ENCODE measurements at places on chromosomes 12 and 14.

GRCh38 chr14:93050761-93051160 is 65.0 kb downstream of the ITPK1 start:
- no peak for DNase-seq

DNA sequence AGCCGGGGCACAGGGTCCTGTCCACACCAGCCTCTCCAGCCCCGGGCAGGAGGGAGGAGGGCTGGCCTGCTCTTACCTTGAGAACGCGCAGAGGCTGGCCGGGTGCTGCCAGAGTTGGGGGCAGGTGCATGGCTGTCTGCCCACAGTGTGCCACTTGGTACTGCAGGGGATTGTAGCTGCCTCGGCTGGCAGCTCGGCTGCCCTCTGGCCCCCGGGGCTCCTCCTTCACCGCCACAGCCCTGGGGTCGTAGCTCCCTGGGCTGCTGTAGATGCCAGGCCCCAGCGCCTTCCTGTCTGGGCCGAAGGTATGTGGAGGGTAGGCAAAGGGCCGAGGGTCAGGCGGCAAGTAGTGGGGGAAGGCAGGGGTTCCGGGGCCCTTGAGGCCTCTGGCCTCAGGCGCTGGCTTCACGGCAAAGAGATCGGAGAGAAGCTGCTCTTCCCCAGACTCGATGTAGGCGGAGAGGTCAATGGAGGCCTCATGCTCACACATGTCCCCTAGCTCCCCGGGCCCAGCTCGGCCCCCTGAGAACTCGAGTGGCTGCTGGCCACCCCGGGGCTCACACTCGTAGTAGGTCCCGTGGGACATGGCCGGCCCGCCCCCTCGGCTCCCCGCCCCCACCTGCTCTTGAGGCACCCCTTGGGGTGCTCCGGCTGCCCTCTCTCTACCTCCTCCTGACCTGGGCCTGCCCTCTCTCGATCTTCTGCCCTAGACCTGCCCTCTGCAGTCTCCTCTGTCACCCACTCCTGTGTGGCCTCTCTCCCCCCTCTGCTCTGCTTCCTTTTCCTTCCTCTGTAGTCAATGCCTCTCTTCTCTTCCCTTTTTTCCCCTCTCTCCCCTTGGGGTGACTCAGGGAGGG is at the start of gene CEBPE:
Gene CEBPE (minus strand): TSS at position 750 of the 857 bp plus-strand sequence. CDS start 164 bp downstream, at position 586.
- DNase-seq, result no peak

GRCh38 chr14:102629011-102629444 is 36.6 kb downstream of the RCOR1 start:
- DNase-seq, result no peak

GRCh38 chr12:93425736-93426411 is 15.9 kb downstream of the UBE2N start:
- no peak for DNase-seq

- no peak for DNase-seq
Measured at GRCh38 chr12:2306012-2306411, 253.2 kb downstream of the CACNA1C start.

- no peak for DNase-seq
Measured at GRCh38 chr12:25730489-25731349, 177.6 kb upstream of the LMNTD1 start.

DNA sequence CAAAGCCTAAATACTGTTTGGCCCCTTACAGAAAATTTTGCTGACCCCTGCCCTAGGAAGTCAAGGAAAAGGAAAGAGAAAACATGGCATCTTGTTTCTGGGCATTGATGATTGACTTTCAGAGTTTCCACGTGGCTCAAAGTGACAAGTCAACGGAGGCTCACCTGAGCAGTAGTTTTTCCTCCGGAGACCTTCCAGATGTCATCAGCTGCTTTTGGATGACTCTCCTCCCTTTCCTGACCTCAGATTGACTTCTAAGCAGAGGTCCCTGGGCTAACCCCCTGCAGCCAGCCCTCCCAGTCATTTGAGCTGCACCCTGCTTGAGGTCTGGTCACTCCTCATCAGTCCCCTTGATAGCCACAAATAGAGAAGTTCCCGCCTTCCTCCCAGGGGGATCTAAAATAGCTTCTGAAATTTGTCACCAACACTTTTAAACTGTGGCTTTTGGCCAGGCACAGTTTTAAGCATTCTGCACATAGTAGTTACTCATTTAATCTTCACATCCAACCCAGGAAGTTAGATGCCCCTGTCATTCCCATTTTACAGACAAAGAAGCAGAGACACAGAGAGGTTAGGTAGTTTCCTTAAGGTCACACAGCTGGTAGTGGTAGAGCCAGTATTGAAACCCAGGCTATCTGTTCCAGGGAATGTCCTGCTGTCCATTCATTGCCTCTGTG is 143.4 kb downstream of the CHST11 start:
- DNase-seq, result no peak

- no peak for DNase-seq
Measured at GRCh38 chr14:71398450-71398849, 491.2 kb downstream of the PCNX1 start.

GRCh38 chr12:12896260-12896659 is 4.9 kb downstream of the GPRC5A start:
- no peak for DNase-seq

DNA sequence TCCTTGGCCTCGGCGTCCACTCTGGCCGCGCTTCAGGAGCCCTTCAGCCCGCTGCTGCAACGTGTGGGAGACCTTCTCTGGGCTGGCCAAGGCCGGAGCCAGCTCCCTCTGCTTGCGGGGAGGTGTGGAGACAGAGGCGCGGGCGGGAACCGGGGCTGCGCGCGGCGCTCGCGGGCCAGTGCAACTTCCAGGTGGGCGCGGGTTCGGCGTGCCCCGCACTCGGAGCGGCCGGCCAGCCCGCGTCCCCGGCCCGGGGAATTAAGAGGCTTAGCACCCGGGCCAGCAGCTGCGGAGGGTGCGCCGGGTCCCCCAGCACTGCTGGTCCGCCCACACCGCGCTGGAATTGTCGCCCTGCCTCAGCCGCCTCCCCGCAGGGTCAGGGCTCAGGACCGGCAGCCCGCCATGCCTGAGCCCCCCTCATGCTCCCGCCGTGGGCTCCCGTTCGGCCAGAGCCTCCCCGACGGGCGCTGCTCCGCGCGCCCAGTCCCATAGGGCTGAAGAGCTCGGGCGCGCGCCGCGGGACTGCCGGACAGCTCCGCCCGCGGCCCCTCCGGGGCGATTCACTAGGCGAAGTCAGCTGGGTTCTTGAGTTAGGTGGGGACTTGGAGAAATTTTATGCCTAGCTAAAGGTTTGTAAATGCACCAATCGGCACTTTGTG is 673.9 kb downstream of the SLC16A7 start:
- DNase-seq, result no peak

GRCh38 chr14:60651796-60652673 is 2.8 kb upstream of the SIX1 start:
- DNase-seq, result no peak

GRCh38 chr12:72203764-72204335 is 68.3 kb upstream of the TRHDE start:
- no peak for DNase-seq

GRCh38 chr12:103928682-103929045 is 1.5 kb upstream of the HSP90B1 start:
- no peak for DNase-seq

DNA sequence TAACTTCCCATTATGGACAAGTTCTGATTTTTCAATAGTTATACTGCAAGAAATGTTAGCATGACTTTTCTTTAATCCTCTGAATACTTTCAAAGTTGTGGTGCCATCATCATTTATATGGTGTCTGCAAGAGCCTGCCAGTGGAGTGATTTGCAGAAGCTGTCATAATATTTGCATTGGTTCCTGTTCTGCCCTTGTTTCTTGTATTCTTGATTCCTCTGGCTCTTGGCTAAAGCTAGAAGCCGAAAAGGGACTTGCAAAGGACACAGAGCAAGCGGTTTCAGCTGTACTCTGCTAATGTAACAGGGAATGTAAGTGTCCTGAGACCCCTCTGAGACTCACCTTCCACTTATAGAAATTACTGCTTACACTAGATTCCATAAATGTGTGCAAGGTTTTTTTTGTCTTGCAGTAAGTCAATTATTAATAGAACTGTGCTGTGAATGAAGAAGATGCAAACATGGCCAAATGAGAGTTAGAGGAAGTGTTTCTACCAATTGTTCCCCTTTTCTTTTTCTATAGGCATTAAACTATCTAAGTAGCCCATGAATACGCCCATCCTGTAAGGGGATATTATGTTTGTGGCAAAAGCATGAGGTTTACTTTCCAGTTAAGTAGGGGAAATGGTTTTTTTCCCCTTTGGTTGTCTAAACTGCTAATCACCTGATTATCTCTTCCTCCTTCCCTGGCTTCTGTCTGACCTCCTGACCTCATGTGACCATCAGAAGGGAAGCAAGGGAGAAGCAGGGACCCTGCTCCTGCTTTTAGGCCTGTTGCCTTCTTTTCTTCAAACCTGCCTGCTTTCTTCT is 5.3 kb downstream of the DYRK4 start:
- no peak for DNase-seq

GRCh38 chr14:65910108-65910786 is 497.7 kb downstream of the FUT8 start:
- no peak for DNase-seq

DNA sequence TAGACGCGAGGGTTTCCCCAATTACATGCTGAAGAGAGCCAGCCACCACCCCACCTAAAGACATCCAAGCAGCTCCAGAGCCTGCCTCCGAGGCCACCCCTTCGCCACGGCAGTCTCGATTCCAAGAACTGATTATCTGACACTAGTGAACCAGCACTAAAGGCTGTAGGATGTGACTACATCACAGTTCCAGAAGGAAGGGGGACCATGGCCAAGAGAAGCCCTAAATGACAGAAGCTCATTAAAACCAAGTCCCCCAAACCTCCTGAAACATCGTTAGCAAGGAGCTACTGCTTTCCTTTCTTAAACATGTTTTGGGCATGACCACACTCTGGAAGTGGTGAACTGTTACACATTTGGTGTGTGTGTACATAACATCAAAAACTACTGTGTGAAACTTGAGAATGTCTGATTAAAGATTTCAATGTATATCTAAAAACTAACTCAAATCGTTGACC is 88.2 kb downstream of the DUSP16 start:
- no peak for DNase-seq

- no peak for DNase-seq
Measured at GRCh38 chr14:94376108-94376975, 12.1 kb downstream of the SERPINA1 start.

DNA sequence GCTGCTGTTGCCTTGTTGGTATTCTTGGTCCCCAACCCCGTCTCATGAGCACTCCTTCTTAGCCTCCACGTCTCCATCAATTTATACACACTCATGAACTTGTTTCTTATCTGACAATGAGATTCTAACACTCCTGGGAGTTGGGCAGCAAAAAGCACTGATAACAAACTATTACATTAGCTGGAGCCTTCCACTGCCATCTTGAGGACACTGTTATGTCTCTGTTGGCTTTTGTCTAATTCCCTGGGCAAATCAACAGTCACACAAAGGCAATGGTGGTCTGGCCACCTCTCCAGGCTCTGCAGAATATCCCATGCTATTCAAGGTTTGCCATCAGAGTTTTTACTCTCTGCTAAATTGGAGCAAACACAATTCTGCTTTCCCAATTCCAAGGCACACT is 117.8 kb upstream of the COCH start:
- no peak for DNase-seq

DNA sequence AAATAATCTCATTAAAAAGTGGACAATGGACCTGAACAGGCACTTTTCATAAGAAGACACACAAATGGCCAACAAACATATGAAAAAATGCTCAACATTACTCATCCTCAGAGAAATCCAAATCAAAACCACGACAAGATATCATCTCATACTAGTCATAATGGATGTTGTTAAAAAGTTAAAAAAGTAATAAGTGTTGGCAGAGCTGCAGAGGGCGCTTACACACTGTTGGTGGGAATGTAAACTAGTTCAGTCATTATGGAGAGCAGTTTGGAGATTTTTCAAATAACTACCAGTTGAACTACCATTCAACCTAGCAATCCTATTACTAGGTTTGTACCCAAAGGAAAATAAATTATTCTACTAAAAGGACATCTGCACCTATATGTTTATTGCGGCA is 47.2 kb downstream of the FOXG1 start:
- no peak for DNase-seq
